LHCN-M2 (cell line): ENCODE measurements at places on chromosomes 1 and 21.

DNA sequence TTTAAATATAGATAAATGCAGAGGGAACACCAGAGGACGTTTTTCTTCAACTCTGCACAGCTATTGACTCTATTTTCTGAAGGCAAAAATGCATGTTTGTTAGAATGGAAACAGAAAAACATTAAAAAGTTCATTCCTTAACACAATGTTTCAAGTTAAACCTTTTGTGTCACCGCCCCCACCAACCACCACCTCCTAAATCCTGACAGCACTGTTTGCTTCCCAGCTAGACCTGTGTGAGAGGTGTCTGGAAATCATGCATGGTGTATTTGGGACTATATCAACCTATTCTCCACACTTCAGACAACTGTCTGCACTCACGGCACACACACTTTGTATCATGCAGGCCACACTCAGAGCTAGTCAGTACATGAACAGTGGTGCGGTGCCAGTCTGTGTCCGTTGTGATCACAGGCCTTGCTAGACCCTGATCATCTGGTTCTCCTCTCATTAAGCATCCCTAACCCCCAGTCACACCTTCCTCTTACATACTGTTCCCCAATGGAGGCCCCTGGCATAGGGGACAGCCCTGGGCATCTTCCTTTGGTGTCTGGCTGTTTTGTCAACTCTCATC lies 123.8 kb downstream of the ZZZ3 start:
- DNase-seq = no peak

GRCh38 chr1:223224465-223224864 lies 81.4 kb upstream of the TLR5 start:
- no peak for DNase-seq

- peak; percentile 41 for DNase-seq
These were observed 51.8 kb upstream of the TARDBP start for GRCh38 chr1:10960411-10961299.

- no peak for DNase-seq
These were observed 234.8 kb downstream of the HMCN1 start for GRCh38 chr1:185969028-185969427.

- no peak for DNase-seq
These were observed 28.8 kb upstream of the CCDC181 start for GRCh38 chr1:169456029-169456428.
